ENCODE measurements at places on chromosomes 5 and 9.

GRCh38 chr5:28750251-28750650 is 1711.9 kb upstream of the CDH9 start:
- no peak for DNase-seq

- no peak for DNase-seq
Observed at GRCh38 chr9:127021664-127022363, 100.6 kb downstream of the ANGPTL2 start.

DNA sequence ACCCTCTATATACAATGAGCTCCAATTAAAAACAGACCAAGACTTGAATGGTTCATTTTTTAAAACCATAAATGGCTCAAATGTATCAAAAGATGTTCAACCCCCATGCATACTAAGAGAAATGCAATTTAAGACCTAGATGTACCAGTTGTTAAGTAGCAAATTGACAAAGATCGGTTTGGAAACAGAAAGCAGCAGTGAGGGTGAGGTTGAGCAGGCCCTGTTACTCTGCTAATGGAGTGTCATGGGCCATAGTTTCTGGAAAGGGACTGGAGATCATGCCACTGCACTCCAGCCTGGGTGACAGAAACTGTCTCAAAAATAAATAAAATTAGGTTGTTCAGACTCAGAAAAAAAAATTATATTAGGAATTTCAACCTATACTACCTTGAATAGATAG is 55.0 kb downstream of the FNBP1 start:
- no peak for DNase-seq

DNA sequence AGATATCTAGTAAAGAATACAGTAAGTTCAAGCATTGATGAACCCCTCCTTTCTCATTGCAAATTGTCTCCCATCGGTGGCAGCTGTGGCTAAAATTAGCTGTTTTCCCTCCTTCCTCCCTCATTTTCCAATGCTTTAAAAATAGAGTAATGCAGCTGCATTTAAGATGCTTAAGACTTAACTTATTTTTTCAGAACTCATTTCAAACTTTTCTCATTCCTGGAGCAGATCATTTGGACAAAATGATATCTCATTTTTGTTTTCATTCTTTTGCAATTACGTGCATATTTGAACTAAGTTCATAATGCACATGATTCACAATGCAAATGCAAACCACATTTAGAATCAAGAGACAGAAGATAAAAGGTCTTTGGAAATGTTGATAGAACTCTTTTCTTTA is 14.6 kb downstream of the HSPB3 start:
- no peak for DNase-seq

- DNase-seq = no peak
Observed at GRCh38 chr5:145591578-145591977, 243.6 kb downstream of the PRELID2 start.

DNA sequence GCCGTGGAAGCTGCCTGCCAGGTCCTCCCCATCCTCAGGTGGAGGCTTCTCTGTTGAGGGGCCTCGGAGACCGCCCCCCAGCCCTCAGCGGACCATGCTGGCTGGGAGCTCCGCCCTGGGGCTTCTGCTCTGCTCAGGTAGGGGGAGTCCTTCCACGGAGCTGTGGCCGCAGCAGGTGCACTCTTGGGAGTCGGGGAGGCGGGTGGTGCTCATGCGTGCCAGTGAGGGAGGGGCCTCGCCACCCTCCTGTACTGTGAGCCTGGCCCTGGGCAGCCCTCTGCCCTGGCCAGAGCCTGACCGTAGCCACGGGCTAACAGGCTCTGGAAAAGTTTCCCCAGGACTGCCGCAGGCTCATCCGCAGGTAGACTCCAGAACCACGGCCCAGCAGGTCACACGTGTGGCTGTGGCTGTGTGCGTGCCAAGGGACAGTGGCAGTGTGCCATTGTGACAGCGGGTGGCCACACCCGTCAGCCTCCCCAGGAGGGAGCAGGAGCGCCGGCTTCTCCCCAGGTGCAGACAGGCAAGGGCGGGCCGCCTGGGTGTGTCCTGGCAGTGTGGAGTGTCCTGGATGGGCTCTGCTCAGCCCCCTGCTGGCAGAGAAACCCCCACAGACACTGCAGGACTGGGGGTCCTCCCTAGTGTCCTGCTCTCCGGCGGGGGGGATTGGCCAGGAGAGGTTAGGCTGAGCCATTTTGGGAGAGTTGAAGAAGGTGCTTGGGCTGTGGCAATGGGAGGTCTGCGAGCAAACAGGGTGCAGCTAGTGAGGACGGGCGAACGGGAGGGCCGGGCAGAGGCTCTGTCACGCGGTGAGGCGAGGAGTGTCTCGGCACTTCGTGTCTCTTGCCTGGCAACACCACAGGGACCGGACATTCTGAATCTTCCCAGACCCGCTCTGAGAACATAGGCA is 29.5 kb downstream of the TPPP start:
- DNase-seq = no peak

Data from activated CD4-positive, alpha-beta T cell treated with anti-CD3 and anti-CD28 coated beads, Interleukin-2, amount 50 U/mL, for 48 hours (primary cell).